ENCODE measurements at places on chromosomes 12 and 14. TPM values are rescaled to one million over a fixed set of nuclear protein-coding genes. Genes with fewer than 3 reads are reported as not detected.
A peak's percentile ranks its signal among the peaks of the same experiment; 100 is the strongest.

The HOXC6 gene
- total RNA-seq, result 5.6 TPM

The CCDC175 gene
- not detected for total RNA-seq

- no peak overlapping the region for H3K4me3 ChIP-seq
- no peaks in the 10 kb centered on the region for H3K4me1 ChIP-seq
- DNase-seq, result no peak
- peaks cover 8% of the 10 kb centered on the region for H3K27me3 ChIP-seq
- H3K27ac ChIP-seq, result no peak overlapping the region
These were observed 96.1 kb upstream of the DIO3 start for GRCh38 chr14:101464984-101465794.

- H3K27me3 ChIP-seq, result peaks cover 15% of the 10 kb centered on the region
- no peak overlapping the region for H3K4me3 ChIP-seq
- peak; percentile 70 for DNase-seq
- no peaks in the 10 kb centered on the region for H3K36me3 ChIP-seq
These were observed 3.2 kb downstream of the PLD4 start for GRCh38 chr14:104927901-104928300.

Data from osteoblast (primary cell).